ENCODE measurements at places on chromosomes 12 and 14.
A peak's percentile ranks its signal among the peaks of the same experiment; 100 is the strongest.

DNA sequence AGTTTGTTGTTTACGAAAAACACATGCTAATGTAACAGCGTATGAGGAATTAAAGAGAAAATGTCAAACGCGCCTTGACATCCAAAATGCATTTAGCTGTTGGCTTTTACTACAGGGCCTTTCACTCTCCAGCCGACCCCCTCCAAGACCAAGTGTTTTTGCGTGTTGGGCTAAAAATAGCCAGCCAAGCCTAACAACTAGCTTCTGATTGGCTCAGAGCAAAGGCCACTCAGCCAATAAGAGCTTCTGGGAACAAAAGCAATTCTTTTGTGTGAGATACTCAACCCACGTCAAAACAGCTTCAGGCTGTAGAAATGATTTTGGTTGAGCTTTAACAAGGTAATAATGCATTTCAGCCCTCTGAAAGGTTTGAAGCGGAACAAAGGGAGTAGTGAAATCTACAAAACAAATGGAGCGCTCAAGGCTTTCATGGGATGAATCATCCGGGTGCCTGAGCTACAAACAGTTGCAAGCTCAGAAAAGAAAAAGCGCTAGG is 198.7 kb upstream of the DCN start:
- DNase-seq = no peak

DNA sequence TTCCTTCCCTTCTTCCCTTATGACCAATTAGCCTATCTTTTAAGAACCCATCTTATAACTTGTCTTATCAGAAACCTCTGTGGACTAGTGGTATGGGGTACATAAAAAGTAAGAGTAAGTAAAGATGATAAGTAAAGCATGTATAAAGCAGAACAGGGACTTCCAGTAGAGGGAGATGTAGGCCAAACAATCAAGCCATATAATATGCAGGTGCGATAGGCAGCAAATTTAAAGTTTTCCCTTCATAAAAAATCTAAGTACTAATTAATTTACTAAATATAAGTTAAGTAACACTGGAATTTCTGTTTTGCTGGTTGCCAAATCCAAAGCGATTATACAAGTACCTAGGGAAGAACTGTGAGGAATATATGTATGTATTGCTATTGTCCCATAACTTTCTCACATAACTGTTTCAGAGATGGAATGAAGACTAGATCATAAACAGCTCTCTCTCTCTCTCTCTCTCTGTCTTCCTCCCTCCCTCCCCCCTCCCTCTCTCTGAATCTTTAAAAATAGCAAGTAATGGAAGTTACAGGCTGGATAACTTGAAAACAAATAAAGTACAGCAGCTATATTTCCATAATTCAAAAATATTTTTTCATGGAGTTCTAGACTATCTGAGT is 25.7 kb downstream of the METTL25 start:
- DNase-seq = no peak

DNA sequence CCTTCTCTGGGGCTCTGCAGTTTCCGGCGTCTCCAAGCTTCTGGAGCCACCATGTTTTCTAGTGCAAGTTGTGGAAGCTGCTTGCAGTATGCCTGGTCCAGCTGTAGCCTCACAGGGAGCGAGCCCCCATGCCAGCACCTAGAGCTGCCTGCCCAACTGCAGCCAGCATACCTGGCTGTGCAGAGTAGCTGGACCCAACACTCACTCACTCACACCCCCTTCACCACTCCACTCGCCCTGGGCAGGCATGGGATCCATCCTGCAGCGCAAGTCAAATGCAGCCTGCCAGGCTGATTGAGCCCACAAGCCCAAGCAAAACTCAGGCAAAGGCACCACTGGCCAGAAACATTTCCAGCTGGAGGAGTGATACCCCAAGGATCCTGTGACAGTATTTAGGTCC is 797.3 kb downstream of the SLC16A7 start:
- DNase-seq = no peak

DNA sequence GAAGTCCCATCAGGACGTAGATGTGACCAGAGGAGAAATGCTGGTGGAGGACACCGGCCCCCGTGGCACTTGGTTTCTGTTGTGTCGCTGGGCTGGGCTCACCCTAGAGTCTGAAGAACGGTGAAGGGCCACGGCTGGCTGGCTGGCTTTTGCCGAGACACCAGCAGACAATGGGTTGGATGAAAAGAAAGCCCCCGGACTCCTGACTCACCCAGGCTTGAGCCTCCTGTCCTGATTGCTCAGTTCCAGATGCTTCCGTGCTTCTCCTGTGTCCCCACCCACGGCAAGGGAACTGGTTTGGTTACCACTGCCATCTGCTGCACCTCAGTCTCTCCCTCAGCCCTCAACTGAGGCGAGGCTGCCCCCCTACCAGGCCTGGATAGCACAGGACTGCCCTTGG is 10.4 kb upstream of the ENDOU start:
- DNase-seq = no peak

DNA sequence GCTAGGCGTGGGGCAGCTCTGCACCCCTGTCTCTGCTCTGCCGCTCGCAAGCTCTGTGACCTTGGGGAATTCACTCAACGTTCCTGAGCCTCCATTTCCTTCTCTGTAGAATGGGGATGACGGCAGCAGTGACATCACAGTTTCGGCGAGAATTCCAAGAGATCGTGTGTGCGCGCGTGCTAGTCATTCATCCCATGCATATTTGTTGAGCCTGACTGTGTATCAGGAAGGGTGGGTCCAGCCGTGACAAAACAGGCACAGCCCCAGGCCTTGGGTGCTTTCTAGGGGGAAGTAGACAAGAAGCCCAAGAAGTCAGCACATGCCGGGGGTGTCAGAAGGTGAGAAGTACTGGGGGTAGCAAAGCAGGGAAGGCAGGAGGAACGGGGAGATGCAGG is 145.6 kb upstream of the NCOR2 start:
- DNase-seq = no peak

GRCh38 chr12:14693116-14693515 is 3.3 kb downstream of the GUCY2C start:
- DNase-seq = no peak

- DNase-seq = peak; percentile 19
These were observed 3.6 kb upstream of the SLC7A8 start for GRCh38 chr14:23186913-23187654.

DNA sequence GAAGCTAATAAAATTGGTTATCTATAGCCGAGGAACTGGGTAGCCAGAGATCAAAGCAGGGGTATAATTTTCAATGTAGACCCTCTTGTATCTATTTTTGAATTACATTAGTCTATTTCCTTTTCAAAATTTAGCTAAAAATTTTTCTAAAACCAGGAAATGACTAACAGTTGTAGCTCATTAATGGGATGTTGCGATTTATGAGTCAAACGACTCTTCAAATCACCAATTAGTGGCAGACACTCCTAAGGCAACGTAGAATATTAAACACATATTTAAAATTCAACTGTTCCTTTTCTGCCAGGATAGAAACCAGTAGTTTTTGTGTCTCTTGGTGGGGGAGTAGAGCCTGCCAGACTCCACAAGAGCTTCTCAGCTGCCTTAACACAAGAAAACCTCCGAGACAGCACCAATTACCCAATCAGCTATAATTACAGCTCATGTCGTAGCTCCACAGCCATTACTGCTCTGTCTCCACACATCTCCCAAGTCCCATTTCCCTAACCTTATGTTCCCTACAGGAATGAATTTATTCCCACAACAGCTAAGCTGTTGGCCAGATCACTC is 26.9 kb downstream of the GCN1 start:
- DNase-seq = no peak

Measured in CD4-positive, alpha-beta T cell treated with Interleukin-15 for 4 hours (primary cell).